Natural killer cell (primary cell): ENCODE measurements at places on chromosomes 6 and 20.

- no peak for DNase-seq
These were observed 780.9 kb downstream of the QKI start for GRCh38 chr6:164195278-164195941.

DNA sequence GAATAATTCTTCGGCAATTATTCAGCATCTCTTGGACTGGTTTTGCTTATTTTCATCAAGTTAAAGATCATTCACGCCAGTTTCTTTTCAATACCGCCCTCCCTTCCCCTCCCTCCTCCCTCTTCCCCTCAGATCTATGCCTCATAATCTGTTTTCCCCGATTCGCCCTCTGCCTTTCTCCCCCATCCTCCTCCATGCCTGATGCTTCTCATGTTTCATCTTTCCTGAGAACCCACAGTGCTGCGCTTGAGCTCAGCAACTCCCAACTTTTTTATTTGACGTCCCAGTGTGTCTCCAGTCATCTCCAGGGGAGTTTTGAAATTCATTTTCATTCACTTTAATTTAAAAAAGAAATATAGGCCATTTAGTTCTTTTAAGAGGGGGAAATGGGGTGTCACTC is 142.7 kb downstream of the PTPRT start:
- DNase-seq: no peak

DNA sequence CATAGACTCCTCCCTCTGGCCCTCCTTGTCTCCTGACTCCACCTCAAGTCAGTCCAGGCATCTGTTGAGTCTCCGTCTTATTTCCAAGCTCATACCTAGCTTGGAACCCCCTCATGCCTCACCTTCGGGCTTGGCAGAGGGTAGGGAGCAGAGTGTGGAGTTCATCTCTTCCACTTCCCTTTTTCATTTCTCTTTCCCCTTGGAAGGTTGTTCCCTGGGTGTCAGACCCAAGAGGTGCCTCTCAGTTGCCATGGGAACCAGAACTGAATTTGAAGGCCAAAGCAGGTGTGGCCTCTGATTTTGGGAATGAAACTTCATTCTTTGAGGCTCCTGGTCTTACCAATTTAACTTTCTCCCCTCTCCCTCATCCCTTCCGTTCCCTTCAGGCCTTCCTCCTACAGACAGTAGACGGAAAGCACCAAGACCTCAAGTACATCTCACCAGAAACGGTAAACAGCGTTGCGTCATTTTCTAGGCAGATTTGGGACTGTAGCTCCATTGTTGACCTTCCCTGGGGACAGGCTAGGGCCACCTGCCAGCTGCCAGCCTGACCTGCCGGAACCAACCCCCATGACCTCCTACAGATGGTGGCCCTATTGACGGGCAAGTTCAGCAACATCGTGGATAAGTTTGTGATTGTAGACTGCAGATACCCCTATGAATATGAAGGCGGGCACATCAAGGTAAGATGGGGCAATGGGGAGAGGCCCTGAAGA is 6.6 kb downstream of the CDC25B start:
- no peak for DNase-seq

GRCh38 chr6:79152269-79152737 is 74.2 kb upstream of the PHIP start:
- no peak for DNase-seq

DNA sequence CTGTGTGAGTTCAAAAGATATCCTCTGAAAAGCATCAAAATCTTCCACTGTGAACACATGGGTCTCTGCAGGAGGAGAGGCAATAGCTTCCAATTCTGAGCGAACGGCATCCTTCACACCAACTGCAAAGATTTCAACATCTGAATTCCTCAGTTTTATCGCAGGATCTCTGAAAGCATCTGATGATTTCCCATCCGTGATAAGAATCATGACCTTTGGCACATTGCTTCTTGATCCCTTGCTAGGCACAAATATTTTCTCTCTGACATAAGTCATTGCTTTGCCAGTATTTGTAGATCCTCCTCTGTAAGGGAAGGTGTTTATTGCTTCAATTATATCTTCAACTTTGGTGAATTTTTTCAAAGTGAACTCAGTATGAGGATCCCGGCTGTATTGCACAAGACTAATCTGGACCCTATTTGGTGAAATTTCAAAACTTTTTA is 22.7 kb downstream of the COL12A1 start:
- no peak for DNase-seq

GRCh38 chr6:67411036-67411435 is 1224.0 kb upstream of the ADGRB3 start:
- no peak for DNase-seq

DNA sequence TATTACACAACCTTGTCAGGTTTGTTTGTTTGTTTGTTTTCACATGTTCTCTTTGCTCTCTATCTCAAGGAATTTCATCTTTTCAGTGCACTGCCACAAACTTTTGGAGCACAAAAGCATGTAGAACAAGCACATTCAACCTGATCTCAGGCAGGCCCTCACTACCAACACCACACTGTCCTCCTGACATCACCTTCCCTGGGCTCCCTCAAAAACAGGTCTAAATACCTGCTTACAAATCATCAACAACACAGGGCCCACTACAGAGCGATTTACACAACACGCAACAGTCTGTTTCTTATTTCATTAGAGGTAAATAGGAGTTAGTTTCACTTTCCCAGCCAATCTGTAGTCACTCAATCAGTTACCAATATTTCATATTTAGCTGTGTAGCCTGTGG is 241.4 kb downstream of the EPHA7 start:
- no peak for DNase-seq

DNA sequence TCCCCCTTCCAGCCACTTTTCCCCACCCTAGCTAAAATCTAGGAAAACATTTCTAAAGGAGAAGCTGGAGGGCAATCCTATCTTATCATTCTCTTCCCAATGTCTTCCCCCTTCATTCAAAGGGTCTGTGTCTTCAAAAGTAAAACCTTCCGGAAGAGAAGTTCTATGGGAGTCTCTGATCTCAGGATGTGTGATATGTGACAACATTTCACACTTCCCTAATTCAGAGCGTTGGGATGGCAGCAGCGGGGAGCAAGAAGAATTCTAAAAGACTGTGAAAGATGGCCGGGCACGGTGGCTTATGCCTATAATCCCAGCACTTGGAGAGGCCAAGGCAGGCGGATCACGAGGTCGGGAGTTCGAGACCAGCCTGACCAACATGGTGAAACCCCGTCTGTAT is 65.4 kb upstream of the AKIRIN2 start:
- DNase-seq: no peak

DNA sequence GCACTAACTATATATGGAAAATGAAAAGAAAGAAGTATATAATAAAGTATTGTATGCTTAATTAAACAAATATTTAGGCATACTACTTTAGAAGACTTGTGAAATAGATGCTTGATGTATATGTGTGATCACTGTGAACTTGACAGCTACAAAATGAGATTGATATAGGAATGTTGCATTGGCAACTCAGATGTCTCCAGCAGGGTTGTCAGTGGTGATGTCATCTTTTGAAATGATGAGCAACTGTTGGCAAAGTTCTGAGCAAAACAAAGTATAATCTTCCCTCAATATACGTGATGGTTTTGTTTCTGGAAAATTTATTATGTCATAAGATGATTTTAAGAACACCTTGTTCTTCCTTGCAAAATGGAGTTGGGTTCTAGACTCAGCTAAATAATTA is 133.8 kb downstream of the ARID1B start:
- no peak for DNase-seq

DNA sequence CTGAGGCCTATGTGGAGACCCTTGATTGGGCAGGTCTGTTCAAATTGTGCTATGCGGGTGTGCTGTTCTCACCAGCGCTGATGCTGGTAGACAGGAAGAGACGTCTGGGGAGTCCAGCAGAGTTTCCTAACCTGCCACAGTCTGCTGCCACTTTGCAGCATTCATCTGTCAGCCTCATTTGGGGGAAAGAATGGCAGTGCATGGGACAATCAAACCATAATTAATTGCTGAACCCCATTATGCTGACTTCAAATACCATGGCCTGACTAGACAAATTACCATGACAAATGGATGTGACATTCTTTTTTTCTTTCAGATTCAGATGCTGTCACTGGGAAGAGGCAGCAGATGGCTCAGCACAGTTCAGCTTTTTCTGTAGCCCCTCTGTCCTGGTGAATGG is 171.4 kb upstream of the SYNDIG1 start:
- DNase-seq: no peak

DNA sequence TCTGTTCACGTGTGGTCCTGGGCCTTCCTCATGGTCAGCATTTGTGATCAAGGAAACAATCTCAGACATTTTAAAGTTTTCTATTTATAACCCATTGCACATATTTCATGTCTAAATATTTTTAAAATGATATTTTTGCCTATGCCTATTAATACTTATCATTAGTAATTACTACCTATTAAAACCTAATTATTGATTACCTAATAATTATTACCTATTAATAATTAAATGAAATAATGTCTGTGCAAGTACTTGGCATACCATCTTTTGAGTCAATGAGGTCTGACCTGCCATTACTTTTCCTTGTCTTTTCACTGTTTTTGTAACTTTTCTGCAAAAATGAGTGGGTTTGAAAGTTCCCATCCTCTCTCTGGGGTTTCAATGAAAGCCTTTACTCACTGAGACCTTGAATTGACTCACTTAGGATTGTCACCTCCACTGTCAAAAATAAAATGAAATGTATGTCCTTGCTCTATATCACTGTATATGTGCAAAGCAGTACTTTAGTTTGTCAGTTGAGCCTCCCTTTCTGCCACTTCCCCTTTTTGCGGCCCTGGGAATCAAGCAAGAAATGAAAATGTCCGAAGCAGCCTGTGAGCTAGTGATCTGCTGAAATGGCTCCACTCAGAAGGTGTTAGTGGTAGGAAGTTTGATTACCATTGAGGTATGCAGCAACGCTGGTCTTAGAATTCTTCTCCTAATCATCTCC is 87.8 kb downstream of the L3MBTL3 start:
- no peak for DNase-seq

DNA sequence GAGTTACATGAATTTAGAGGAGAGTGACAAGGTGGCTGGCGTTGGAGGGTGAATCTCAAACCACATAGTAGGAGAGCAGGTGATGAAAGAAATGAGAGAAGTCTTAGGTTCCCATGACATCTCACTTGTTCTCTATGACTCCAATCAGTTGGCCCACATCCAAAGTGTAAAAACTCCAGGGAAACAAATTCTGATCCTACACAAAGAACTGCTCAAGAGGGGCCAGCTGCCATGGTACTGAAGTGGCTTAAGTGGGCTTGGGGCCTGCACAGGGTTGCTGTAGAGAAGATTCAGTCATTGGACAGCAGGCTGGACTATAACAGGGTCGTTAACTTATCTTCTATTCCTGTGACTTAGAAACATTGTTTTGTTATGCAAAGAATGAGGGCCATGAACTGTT is 7.6 kb upstream of the ADGRF4 start:
- DNase-seq: no peak

DNA sequence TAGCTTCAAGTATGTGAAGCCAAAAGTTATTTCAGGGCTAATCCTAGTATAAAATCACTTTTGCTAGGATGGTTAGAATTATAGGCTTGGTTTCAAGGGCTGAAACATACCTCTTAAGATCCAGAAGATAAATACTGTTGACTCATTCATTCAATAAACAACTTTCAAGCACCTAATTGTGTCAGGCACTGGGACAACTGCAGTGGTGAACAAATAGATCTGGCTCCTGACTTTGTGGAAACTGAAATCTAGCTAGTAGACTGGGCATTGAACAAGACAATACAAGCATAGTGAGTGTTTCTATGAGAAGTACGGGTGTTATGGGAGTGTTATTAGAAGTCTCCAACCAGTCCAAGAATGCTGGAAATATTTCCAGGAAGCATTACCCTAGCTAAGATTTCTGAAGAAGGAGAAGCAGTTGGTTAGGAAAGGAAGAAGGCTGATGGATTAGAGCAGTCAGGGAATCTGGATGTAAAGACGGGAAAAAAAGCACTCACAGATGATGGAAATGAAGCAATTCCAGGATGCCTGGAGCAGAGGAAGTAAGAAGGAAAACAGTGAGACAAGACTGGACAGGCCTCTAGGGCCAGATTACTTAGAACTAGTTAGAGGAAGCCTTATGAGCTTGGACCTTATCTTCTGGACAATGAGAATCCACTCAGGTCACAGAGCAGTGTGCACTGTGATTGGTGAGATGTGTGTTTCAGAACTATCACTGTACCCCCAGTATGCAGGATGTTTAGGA is 132.6 kb upstream of the RAB32 start:
- no peak for DNase-seq

- peak; percentile 39 for DNase-seq
These were observed 79.3 kb upstream of the NAA20 start for GRCh38 chr20:19937651-19938420.

DNA sequence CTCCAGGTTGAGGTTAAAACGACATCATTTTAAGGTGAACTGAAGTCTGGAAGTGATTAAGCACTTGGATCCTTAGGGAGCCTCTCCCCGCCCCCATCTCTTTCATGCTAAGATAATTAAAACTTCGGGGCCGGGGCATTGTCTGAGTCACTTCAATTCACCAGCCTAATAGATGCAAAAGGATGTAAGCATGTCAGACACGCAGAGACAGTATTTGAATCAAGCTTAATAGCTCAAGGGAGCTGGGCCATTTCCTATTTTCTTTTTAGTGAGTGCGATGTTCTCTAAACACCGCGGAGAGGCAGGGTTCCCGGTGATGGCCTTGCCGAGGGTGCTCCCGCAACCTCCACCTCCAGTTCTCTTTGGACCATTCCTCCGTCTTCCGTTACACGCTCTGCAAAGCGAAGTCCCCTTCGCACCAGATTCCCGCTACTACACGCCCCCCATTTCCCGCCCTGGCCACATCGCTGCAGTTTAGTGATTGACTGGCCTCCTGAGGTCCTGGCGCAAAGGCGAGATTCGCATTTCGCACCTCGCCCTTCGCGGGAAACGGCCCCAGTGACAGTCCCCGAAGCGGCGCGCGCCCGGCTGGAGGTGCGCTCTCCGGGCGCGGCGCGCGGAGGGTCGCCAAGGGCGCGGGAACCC is 516 bp upstream of the IRF4 start:
- DNase-seq: peak; percentile 60

DNA sequence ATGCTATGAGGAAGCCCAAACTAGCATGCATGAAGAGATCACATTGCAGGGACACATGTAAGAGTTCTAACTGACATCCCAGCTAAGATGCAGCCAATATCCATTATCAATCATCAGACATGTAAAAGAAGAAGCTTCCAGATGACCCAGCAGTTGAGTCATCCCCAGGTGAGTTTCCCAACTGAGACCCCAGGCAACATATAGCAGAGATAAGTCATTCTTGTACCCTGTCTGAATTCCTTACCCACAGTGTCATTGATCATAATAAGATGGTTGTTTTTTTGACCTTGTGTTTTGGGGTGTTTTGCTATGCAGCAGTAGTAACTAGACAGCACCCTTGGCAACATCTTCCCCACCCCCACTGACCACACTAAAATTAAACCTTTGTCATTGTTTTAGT is 18.9 kb downstream of the SIRPD start:
- no peak for DNase-seq

DNA sequence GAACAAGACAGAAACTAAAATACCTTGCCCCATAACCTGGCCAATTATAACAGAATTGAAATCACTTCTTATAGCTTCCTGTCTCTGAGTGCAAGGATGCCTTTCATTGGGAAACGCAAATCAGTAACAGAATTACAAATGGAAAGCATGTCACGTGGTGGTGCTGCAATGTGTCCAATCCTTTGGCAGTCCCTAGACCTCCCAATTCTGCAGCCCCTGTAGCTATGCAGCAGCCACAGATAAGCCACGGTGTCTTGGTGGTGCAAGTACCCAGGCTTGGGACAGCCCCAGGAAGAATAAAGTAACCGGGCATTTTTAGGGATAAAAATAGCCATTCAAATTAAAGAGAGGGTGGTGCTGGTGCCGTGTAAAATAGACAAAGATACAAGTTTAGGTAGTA is 134.6 kb upstream of the CCN2 start:
- DNase-seq: no peak

GRCh38 chr6:13412639-13413465 is 74.5 kb downstream of the GFOD1 start:
- DNase-seq: no peak

GRCh38 chr6:160986851-160987250 is 4.7 kb upstream of the MAP3K4 start:
- no peak for DNase-seq
